ENCODE measurements at places on chromosomes 7 and 10.

GRCh38 chr10:102648889-102649796 is 4.9 kb downstream of the TRIM8 start:
- peak; percentile 78 for DNase-seq

- DNase-seq = no peak
Measured at GRCh38 chr7:130875-131780, 61.2 kb upstream of the FAM20C start.

- no peak for DNase-seq
Measured at GRCh38 chr10:47445720-47446119, 38.2 kb downstream of the ANXA8 start.

DNA sequence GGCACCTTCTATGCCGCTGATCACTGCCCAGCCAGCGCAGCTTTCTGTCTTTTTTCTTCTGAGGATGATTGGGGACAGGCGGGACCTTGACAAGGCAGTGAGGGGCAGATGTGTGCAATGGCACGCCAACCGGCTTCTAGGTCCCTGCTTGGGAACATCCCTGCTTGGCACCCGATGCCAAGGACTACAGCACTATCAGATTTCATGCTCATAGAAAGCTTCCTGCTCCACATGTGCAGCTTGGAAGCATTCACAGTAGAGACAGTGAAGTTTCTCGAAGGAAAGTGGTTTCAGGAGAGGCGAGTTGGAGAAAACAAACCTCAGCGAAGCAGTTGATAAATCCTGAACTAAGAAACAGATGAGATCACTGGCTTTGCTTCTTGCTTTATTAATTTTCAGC is 267.5 kb upstream of the HABP2 start:
- DNase-seq = no peak

- DNase-seq = no peak
Measured at GRCh38 chr7:111560773-111561653, 1.3 kb downstream of the IMMP2L start.

GRCh38 chr7:86645676-86646276 is 2.1 kb downstream of the GRM3 start:
- DNase-seq = no peak

DNA sequence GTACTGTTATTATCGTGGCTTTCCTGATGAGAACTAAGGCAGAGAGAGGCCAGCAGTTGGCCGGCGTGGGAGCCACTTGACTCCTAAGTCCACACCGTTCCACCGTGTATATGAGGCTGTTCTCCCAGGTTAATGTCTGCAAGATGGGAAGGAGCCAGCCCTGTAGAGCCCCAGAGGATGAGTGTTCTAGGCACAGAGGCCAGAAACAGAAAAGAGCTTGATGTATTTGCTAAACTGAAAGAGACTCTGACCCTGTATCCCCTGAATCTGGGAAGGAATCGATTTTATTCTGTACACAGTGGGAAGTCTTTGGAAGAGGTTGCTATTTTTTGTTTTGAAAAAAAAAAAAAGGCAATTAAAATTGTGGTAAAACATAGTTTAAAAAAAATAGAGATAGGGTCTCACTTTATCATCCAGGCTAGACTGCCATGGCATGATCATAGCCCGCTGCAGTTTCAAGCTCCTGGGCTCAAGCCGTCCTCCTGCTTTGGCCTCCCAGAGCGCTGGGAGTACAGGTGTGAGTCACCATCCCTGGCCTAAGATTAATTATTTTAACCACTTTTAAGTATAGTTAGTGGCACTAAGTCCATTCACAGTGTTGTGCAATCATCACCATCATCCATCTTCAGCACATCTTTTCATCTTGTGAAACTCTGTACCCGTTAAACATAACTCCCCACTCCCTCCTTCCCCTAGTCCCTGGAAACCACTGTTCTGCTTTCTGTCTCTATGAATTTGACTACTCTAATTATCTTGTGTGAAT is 348.8 kb downstream of the SDK1 start:
- DNase-seq = no peak

DNA sequence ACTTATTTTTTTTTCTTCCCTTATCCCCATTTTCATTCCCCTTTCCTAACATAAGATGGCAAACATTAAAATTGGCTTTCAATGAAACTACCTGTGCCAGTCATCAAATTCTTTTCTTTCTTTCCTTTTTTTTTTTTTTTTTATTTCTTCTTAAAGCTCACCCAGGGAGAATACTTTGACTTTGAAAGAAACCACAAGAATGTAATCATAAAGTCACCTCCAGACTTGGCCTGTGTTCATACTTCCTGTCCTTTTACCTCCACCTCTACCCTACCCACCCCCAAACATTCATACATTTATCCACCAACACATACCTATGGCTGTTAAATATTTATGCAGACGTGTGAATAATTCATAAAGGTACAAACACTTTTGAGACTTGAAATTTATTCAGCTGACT is 254.6 kb downstream of the SLC25A13 start:
- DNase-seq = no peak

DNA sequence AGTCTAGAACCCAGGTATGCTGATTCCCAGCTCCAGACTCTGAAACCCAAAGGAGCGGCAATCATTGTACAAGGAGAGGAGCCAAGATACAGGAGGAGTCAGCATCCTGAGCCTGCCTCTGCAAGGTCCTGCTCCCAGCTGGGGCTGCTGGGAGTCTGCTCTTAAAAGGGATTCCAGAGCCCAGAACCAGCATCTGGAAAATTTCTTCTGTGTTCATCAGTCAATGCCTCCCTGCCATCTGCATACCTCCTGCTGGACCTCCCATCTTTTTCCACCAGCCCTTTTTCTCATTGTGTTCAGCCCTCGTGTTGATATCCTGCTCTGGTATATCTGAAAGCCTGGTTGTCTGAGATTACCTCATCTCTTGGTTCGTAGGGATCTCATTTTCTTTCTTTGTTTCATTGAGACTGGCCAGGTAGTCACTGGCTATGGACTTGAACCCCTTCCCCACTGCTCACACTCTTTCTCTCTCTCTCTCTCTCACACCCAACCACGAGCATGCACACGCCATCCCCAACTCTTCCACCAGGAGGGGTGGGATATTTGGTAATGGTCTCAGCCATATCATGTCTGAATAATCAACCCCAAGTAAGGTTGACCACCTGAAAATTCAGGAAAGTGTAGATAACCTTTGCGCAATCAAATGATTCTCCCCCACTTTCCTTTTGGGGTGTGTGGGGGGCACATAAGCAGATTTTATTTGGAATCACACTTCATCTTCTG is 608.8 kb downstream of the LRMDA start:
- DNase-seq = no peak

DNA sequence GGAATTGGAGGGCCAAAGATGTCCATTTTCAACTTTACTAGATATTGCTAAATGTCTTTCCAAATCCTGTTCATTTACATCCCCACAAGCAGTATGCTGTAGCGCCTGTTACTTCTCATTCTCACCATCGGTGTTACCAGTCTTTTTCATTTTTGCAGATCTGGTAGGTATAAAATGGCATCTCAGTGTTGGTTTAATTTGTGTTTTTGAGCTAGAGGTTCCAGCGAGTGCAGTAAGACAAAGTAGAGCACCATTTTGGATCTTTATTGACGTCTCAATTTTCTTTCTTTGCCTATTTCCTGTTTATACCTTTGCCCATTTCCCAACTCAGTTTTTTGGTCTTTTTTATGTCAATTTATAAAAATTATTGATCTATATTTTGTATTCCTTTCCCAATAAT is 55.6 kb downstream of the NRF1 start:
- DNase-seq = no peak

GRCh38 chr7:26490640-26491624 is 199.3 kb downstream of the SNX10 start:
- DNase-seq = no peak

- DNase-seq = no peak
Measured at GRCh38 chr7:27866256-27866655, 126.3 kb downstream of the TAX1BP1 start.

GRCh38 chr7:155468785-155469148 is 10.8 kb downstream of the EN2 start:
- DNase-seq = no peak

- no peak for DNase-seq
Measured at GRCh38 chr10:22250897-22251660, 33.3 kb upstream of the EBLN1 start.

GRCh38 chr7:132466367-132466766 is 109.9 kb downstream of the PLXNA4 start:
- no peak for DNase-seq

DNA sequence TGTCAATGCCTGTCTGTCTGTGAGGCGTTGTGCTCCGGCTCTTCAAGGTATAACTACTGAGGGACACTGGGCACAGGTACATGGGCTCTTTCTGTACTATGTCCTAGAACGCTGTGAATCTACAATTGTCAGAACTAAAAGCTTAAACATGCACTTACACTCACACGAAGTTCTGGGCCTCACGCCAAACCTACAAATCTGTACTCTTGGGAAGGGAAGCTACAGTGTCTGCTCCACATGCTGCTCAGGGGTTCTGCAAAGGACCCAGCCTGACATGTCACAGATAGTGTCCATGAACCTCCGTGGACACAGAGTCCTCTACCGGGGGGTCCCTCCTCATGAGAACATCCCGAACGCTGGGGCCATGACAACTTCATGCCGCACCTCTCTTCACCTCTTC is 268.7 kb downstream of the WDR37 start:
- DNase-seq = no peak

DNA sequence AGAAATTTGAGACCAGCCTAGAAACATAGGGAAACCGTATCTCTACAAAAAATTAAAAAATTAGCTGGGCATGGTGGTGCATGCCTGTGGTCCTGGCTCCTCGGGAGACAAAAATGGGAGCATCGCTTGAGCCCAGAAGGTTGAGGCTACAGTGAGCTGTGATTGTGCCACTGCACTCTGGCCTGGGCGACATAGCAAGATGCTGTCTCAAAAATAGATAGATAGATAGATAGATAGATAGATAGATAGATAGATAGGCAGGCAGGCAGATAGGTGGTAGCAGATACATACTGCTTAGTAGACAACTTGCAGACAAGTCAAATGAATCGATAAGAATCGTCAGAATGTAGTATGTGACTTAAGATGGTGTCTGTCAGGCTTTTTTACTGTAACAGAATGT is 106.9 kb downstream of the SND1 start:
- DNase-seq = no peak

DNA sequence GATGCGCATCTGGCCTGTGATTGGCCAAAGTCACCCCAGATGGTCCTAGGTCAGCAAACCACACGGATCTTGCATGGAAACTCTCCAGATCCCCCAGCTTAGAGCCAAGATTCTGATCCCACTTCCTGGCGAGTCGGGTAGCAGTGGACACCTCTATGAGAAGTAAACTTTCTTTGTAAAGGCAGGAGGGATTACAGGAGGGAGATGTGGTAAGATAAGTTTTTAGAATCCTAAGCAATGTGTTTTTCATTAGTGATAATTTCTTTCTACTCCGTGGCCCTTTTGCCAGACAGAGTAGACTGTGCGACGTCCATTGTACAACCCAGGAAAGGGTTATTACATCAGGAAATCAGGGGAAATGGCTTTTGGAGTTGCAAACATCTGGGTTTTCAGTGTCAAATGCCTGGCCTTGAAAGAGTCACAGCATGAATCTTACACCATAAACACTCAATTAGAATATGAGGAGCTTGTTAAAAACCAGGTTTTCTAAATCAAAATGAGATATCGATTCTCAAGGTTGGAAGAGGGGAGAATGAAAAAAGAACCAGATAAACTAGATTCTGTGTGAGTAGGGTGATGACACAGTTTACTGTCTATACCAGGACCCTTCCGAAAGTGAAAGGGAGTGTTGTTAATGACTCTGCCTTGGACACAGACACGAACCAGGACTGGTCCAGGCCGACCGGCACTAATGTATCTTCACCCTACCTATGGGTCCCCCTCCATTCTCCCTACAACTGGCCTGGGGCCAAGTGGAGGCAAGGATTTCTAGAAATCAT is 61.9 kb upstream of the WAC start:
- no peak for DNase-seq

DNA sequence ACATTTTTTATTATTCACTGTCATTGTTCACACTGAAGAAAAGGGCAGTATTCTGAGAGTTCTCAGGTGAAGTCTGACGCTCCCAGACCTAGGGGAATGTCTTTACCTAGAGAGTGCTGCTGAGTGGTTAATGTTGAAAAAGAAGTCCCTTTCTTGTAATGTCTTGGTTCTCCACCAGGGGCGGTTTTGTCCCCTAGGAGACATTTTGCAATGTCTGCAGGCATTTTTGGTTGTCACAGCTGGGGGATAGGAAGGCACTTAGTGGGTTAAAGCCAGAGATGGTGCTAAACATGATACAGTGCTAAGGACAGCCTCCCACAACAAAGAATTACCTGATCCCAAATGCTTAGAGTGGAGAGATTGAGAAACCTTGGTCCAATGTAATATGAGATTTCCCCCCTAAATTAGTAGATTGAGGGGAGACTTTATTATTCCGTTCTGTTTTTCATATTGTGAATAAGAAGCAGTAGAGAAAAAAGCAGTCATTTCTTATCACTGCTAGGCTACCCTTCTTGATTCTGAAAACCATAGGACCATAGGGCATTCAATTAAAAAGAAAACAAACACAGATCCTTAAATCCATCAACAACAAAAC is 13.1 kb downstream of the UMAD1 start:
- DNase-seq = no peak
